Kidney tubule cell (primary cell): ENCODE measurements at places on chromosomes 3 and 15.
A peak's percentile ranks its signal among the peaks of the same experiment; 100 is the strongest.

DNA sequence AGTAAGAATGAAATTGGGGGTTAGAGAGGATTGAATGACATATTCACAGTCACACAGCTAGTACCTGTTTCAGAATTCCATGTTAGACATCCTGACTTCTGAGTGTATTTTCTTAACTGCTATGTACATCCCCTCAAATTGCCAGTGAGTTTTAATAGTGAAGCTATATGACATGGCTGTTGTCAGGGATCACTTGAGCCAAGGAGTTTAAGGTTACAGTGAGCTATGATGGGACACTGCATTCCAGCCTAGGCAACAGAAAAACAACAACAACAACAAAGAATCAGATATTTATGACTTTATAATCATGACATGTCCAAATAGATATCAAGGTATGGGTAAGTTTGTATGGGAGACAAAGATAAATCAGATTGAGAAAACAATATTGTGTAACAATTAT, 16.6 kb downstream of the PARP15 start:
- no peak for DNase-seq

DNA sequence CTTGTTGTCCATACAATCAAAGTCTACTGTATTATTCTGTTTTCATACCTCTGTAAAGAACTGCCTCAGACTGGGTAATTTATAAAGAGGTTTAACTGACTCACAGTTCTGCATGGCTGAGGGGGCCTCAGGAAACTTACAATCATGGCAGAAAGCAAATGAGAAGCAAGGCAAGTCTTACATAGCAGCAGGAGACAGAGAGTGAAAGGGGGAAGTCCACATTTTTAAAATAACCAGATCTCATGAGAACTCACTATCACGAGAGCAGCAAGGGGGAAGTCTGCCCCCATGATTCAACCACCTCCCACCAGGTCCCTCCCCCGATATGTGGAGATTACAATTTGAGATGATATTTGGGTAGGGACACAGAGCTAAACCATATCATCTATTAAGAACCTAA, 724.6 kb upstream of the CBLB start:
- DNase-seq = no peak

- DNase-seq = peak; percentile 61
Measured at GRCh38 chr3:15630646-15631350, 29.3 kb downstream of the BTD start.

DNA sequence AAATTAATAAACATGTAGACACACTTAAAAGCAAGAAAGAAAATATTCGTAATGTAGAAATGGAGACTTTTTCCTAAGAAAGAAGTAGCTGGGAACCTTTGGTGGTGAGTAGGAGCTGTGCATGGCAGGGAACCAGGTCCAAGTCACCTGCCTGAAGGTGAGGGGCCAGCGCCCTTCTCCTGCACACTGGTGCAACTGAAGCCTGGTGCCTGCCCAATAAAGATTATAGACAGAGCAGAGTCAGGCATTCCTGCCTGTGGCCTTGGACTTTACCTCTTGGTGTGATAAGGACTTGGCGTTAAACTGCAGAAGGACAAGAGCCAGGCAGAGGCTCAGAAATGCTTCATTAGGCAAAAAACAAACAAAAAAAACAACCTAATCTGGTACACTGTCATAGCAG, 14.2 kb downstream of the CFAP91 start:
- no peak for DNase-seq

DNA sequence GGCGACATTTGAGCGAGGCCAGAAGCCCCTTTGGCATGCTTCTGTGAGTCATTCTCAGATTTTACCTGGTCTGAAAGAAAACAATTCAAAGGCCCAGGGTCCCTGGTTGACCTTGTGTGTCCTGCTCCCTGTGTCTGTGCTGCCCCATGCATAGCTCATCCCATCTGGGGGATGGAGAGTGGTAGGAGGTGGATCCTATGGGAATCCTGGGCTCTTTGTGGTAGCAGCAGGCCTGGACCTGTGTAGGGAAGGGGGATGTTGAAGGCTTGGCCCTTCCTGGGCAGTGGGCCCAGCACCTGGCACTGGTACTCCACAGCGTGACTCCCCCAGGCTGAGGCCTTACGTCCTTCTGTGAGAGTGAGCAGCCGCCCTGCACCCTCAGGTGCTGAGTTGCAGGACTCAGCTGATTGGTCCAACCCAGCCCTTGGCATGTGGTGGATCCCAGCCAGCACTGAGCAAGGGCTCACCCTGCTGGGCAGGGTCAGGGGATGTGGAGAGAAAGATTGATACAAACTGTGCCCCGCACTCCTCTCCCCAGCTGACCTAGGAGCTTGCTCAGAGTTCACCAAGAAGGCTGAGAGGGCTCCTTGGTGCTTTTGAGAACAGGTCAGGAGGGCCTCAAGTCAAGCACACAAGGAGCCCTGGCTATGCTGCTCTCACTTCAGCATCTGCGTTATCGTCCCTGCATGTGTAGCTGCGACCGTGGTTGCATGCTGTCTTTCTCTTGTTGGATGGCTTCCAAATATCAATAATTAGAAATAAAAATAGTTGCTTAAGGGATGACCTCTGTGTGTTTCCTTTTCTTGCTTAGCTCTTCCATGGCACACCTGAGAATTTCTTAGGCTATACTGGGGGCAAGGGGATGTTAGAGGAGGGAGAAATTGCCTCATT, 21.4 kb upstream of the JMJD7 start:
- DNase-seq = peak; percentile 79

- DNase-seq = no peak
Measured at GRCh38 chr3:156599089-156599874, 44.4 kb upstream of the SSR3 start.

GRCh38 chr3:47416041-47416440, 35.2 kb downstream of the PTPN23 start:
- DNase-seq = no peak

- no peak for DNase-seq
Measured at GRCh38 chr15:98547741-98548138, 100.6 kb upstream of the IGF1R start.

DNA sequence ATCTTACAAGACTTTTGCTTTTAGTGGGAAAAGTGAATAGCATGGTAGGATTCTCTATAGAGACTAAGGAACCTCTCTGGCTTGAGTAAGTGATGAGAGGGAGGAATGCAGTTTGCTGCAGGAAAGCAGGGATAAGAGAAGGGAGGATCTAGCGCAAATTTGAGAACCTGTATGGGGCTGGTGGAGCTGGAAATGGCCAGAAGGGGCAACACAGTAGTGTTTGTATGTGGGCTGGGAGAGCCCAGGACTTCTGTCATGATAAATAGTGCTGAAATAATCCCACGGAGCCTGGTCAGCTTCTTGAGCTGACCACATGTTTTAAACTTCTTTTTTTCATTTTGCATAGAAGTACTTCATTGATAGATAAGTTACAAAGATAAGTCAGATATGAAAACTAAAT, 11.2 kb upstream of the SHC4 start:
- no peak for DNase-seq

GRCh38 chr3:71277341-71277740, 306.2 kb downstream of the FOXP1 start:
- DNase-seq = peak; percentile 24

DNA sequence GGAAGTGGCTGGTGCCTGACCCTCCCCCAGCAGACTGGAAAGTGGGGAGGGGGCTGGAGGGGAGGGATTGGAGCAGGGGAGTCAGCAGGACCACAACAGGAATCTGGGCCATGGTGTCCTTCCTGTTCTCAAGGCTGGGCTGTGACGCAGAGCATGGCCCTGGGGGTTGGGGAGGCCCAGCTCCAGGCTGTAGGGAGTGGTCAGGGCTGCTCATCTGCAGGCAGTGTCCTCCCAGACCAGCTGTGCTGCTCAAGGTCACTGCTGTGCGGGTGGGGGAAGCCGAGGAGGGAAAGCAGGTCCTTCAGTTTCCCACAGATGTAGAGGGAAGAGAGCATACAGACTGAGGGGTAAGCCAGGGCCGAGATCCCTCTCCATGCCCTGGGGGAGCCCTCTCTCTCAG, 40.7 kb downstream of the CYP11A1 start:
- DNase-seq = no peak

- DNase-seq = peak; percentile 96
Measured at GRCh38 chr15:87752250-87752951, 504.1 kb downstream of the NTRK3 start.

DNA sequence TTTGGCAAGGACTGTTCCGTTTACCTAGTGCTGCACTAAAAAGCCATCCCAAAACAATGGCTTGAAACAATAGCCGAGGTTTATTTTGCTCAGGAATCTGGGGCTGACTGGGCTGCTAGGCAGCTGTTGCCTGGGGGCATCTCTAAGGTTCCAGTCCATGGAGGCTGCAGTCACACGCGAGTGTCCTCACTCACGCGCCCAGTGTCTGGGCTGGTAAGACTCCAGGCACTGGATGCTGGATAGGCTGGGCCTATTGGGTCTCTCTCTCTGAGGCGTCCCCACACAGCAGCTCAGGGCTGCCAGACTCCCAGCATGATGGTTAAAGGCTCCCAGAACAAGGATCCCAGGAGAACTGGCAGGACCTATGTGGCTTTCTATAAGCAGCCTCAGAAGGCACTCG, 34.2 kb downstream of the ALS2CL start:
- DNase-seq = peak; percentile 20

DNA sequence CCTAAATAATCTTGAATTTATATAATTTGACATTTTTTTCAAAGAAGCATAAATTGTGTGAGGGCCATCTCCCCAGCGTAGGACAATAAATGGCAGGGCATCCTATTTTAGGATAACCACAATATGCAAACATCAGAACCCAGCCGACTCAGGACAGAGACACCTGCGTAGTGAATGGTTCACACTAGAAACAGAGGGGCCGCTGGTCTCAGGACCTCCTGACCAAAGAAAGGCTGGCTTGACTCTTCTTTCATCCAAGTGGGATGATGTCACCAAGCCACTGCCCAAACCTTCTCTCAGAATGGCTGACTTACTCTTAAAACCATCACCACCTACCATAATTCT, 162.1 kb downstream of the FOXP1 start:
- DNase-seq = no peak

DNA sequence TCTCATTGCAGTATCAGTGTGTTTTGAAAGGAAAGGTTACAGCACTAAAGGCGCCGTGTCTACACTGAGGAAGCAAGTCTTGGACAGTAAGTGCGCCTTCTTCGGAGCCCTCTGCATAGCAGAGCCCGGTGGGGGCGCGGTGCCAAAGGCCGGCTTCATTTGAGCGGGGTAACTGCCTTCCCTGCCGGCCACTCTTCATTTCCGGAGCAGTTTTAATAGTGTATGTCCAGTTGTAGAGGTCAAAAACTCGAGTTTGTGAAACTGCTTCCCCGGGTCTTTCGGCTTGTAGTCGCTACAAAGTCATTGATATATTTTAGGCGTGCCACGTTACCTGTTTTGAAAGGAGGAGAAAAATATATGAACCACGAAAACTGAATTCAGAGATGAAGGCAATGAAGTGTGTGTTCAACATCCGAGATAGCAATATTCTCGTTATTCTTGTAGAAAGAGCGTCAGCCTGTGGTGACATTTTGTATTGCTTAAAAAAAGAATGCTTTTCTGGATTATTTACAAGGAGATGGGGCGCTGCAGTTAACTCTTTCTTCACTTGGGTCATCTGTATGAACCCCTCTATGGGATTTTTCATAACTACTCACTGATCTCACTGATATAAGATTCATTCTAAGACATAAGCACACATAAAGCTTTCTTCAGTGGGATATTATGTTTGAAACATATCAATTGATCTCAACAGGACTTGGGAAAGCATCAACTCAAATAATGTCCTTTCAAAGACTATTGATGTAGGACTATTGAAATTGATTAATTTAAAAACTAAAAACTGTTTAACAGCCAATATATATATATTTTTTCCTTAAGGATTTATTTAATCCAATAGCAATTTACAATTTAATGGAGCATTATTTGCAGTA, 3.0 kb downstream of the ALCAM start:
- peak; percentile 75 for DNase-seq

GRCh38 chr15:50993598-50993997, 85.1 kb downstream of the AP4E1 start:
- DNase-seq = peak; percentile 17

GRCh38 chr15:79837846-79838245, 59.0 kb downstream of the MTHFS start:
- DNase-seq = no peak

DNA sequence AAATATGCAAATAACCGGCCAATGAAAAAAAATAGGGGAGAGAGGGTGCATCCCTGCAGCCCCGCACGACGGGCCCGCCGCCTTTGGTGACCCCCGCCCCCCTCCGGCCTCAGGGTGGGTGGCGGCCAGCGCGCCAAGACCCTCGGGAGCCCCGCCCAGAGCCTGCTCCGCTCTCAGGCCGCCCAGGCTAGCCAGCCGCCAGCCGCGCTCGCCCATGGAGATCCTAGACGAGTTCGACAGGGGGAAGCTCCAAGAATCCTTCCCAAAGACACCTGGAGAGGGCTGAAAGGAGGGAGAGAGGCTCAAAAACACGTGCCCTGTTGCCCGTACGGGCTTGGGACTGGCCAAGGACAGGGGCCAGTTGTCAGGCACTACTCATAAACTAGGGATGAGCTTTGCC, 434.0 kb downstream of the NR2F2 start:
- no peak for DNase-seq

DNA sequence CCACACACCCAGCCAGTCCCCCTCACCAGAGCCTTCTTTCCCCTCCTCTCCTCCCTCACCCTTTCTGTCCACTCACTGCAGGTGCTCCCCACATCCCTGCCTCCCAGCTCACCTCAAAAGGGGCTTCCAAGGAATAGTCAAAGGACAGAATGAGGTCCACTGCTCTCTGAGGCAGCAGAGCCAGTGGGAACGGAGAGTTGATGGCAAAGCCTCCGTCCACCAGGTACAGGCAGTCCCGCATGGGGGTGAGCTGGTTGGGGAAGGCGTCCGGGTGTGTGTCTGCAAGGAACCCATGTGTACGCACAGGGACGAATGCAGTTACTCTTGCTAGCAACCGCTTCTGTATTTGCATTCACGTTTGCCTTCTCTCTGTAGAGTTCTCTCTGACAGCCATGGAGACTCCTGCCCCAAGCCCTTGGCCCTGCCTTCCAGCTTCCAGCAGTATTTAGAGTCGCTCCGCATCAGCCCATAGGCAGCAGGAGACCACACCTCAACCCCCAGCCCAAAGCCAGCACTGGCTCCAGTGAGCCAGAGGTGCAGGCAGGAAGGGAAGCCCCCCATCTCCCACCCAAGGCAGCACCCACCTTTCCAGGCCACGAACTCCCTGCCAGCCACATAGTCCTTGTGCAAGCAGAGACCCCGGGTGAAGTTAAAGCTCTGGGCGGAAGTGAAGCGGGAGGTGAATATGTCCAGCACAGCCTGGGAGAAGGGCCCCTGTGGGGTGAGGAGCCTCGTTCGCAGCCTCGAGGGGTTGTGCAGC, 12.4 kb downstream of the PLA2G4F start:
- DNase-seq = no peak
